ENCODE measurements at places on chromosomes 2 and 18. TPM values are rescaled to one million over a fixed set of nuclear protein-coding genes. Genes with fewer than 3 reads are reported as not detected.

GRCh38 chr2:172282944-172283343 is 144.4 kb upstream of the ITGA6 start:
- peak; percentile 78 for DNase-seq

DNA sequence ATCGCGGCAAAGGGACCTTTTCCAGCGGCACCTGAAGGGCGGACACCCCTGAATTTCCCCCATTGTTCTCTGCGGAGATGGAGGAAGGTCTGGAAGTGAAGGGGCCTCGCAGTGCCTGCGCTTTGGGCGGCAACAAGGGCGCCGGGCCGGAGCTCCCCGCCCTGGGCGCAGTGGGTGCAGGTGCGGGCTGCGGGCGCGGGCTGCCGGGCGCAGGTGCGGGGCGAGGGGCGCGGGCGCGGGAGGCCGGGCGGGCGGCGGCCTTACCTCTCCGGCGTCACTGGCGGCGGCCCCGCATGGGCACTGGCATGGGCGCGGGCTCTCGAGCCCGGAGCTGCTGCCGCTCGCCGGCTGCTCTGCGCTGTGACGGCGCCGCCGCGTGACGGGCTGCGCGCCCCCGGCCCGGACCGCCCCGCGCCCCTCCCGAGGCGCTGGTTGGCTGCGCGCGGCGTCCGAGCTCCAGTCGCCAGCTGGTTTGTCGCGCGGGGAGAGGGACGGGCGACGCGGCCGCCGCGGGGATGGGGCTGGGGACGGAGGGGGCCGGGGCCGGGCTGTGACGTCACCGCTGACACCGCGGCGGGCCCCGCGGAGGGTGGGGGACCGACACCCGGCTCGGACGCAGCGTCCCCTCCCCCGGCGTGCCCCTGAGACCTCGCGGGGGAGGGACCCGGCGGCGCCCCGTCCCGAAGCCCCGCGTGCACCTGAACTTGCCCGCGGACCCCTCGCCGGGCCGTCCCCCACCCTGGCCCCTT is at the start of gene KIF1A:
Gene KIF1A, minus strand, starts transcription at position 362 of the 749 bp plus-strand sequence. CDS start 22,467 bp downstream, outside the sequence.
- DNase-seq = peak; percentile 2

GRCh38 chr2:52034706-52035105 is 1002.8 kb upstream of the NRXN1 start:
- no peak for DNase-seq

DNA sequence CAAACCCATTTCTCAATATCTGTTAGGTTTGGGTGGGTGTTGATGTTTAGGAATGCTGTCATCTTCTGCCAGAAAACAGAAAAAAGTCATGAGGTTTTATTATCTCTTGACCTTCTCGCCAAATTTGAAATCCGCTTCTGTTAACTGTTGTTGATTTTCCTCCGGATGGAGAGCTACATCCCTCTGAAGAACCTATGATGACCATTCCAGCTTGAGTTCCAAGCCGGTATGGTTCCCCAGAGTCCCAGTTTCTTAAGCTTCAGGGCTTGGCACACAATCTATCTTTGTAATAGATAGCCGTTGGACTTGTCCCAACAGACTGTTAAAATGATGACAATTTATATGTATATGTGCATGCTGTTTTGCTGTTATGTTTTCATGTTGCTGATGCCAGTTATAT is 1201.0 kb downstream of the LRP1B start:
- DNase-seq = no peak

GRCh38 chr2:41735476-41735875 is 312.3 kb upstream of the PKDCC start:
- DNase-seq = peak; percentile 27

Gene CTAGE1
- total RNA-seq = not detected

Gene EMILIN2
- 3.8 TPM for total RNA-seq

Gene HDHD2
- 10.3 TPM for total RNA-seq

Gene DSG2
- 26.4 TPM for total RNA-seq

Gene PPP3R1
- total RNA-seq = 17.6 TPM
